Suppressor macrophage treated with lipopolysaccharide for 4 hours (primary cell): ENCODE measurements at places on chromosomes 2 and 18.

DNA sequence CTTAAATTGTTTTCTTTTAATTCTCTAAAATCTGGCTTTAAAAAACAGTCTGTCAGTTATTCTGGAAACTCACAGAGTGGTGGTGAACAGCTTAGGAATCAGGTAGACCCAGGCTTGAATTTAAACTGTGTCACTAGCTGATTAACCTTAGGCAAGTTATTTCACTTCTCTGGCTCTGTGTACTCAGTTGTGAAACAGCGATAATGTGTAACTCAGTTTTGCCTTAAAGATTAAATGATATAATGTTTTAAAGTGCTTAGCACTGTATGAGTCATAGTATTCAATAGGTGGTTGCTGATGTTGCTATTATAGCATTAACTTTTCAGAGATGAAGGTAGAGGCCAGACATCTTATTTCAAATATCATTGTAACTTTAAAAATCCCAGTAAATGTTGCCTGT is 40.7 kb downstream of the PKP4 start:
- no peak for DNase-seq

GRCh38 chr2:19120941-19121750 is 237.3 kb downstream of the OSR1 start:
- no peak for DNase-seq

- no peak for DNase-seq
Measured at GRCh38 chr2:205785507-205786260, 103.4 kb downstream of the NRP2 start.

GRCh38 chr2:120388222-120389035 is 42.5 kb downstream of the INHBB start:
- DNase-seq: no peak

GRCh38 chr2:101796825-101797600 is 99.5 kb downstream of the MAP4K4 start:
- DNase-seq: no peak

- no peak for DNase-seq
Measured at GRCh38 chr2:156540706-156541105, 104.5 kb downstream of the GPD2 start.

DNA sequence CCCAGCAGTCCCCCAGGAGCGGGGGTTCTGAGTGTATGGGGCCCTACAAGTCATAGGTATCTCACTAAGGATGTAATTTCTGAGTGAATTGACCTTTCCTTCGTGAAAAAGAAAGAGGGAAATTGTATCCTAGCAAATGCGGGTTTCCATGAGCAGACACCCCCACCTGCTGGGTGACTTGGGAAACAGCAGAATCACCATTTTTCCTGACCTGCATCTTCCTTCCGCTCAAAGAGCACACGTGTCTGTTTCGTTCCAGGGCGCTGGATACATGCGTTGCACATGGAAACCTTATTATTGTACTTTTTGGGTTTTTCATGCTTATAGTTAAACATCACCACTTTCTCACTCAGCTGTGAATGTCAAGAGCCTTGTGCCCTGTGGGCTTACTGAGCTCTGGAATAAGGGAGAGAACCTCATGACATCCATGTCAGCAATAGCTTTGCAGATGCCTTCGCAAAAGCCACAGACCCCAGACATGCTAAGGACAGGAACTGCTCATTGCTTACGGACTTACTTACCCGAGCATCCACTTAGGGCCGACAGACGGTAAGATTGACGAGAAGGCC is 132.8 kb downstream of the TPO start:
- peak; percentile 20 for DNase-seq

DNA sequence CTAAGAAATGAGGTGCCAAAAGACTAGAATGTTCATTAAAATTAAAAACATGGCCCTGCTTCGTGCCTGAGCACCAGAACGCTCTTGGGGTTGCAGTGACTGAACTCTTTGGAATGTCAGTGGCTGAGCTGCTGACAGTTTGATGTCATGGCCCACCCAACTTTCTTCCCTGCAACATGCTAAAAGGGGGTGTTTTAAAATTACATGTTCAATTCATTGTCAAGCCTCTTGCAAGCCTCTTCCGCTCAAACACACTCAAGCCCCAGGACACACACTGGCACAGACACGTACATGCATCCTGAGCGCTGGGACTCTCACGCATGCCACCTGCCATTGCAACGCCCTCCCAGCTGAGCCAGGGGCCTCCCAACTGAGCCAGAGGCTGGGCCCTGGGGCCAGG is 12.6 kb downstream of the RUFY4 start:
- no peak for DNase-seq

GRCh38 chr18:73009691-73010090 is 141.9 kb upstream of the NETO1 start:
- no peak for DNase-seq

DNA sequence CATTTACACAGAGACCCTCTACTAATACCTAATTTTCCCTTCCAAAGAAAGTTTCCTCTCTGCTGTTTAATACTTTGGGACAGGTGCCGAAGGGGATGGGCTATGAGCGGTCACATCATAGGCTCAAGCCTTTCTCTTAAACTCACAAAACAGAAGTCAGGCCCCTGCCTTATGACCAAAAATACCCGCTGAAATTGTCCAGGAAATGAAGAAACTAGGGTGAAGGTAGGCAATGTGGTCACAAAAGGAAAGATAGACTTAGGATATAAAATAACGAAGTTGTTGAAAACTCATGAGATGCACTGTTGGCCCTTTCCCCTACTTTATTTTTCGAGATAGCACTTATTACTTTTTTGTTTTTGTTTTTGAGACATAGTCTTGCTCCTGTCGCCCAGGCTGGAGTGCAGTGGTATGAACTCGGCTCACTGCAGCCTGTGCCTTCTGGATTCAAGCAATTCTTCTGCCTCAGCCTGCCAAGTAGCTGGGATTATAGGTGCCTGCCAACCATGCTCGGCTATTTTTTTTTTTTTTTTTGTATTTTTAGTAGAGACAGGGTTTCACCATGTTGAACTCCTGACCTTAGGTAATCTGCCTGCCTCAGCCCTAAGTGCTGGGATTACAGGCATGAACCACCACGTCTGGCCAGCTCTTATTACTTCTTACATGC is 16.3 kb downstream of the SLC8A1 start:
- no peak for DNase-seq

DNA sequence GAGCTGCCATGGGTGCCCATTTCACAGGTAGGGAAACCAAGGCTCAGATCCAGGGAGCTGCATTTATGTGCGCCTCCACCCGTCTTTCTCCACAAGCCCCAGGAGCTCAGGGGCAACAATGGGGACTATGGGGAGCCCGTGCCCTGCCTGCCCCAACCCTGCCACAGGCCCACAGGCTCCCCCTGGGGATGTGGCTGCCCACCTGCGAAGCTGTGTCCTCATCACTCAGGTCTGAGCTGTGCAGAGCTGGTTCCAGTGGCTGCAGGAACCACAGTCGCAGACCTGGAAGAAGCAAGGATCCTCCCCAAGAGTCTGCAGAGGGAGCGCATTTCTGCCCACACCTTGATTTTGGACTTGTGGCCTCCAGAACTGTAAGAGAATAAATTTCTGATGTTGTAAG is 9.8 kb downstream of the TEKT4 start:
- DNase-seq: no peak

GRCh38 chr18:24187049-24187448 is 48.2 kb downstream of the CABYR start:
- DNase-seq: peak; percentile 50

GRCh38 chr2:160674146-160674750 is 180.6 kb upstream of the RBMS1 start:
- DNase-seq: peak; percentile 35
